Activated T-cell treated with anti-CD3 and anti-CD28 coated beads for 1 hour (primary cell): ENCODE measurements at places on chromosomes 4 and X.

DNA sequence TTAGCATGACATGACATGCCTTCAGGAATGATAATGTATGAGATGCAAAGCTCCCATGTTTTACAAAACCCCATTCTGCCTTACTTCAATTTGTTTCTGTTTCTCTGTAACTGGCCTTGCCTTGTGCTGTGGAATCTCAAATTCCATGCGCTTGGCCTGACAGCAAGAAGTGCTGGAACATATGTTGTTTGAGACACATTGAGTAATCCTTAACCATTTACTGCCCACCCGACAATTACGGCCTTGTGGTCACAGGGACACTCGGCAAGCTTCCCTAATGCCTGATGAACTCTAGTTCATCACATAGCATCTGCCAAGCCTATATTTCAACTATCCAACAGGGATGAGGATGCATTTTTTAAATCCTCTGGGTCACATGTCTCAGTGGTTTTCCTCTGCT, 226.4 kb upstream of the CASK start:
- DNase-seq, result no peak

DNA sequence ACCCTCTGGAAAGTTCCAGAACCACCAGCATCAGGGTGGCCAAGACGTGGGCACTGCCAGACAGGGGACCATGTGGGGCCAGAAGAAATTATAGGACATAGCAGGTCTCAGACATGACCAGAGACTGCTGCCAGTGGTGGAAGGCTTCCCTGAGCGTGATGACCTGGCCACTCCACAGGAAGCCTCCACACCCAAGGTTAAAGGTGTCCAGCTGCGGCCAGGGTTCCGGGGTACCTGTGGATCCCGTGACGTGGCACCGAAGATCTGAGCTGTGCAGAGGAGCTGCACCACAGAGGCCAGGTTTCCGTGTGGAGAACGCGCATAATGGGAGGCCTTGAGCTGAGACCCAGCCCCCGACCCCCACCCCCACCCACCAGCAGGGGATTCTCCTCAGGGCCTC, 16.4 kb upstream of the CTBP1 start:
- DNase-seq, result no peak

GRCh38 chrX:46325312-46325877, 219.8 kb downstream of the ZNF674 start:
- peak; percentile 0 for DNase-seq

DNA sequence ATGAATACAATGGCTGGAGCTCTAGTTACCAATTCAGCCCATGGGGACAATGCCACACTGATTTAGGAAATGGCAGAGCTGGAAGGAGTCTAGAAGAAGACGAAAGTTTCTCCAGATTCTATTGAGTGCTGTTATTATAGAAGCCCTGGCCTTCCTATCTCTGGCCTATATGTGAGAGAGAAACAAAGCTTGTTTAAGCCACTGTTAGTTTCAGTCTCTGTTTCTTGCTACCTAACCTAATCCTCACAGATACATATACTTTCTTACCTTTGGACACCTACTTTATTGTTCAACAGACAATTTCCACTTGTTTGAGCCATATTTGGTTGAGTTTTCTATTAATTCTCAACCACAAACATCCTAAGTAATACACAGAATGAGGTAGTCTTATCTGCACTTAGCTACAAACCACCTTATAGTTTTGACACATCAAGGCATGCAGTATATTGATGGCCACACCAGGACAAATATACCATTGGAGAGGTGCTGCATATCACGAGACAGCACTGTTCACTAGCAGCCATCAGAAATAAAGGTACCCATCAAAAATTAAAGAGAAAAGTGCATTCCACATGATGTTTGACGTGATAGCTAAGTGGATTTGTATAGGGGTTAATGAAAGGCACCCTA, 190.2 kb downstream of the SMIM20 start:
- no peak for DNase-seq

- DNase-seq, result no peak
Measured at GRCh38 chr4:185033072-185033471, 14.8 kb downstream of the HELT start.

DNA sequence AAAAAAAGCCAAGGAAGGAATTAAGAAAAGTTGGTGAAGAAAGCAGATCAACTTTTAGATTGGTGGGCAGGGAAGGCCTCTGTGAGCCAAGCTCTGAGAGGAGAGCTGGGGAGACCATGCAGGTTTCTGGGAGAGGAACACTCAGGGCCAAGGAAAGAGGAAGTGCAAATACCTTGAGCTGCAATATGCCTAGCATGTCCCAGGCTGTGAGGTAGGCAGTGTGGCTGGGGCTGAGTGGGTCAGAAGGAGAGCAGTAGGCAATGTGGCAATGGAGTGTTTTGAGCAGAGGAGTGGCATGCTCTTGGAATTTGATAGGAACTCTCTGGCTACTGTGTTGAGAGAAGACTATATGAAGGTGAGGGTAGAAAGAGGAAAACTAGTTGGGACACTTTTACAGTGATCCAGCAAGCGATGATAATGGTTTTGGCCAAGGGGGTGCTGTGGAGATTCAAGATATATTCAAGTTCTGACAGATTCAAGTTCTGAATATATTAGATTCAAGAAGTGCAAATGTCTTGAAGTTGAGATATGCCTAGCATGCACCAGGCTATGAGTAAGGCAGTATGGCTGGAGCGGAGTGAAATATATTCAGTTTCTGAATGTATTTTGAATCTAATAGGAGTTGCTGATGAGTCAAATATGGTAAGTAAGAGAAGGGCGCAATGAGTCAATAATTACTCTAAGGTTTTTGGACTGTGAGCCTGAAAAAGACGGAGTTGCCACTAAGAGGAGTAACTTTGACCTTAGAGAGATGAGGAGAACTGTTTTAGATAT, 172.5 kb downstream of the CAMK2D start:
- no peak for DNase-seq

GRCh38 chrX:12390301-12390700, 252.0 kb downstream of the FRMPD4 start:
- DNase-seq, result no peak

DNA sequence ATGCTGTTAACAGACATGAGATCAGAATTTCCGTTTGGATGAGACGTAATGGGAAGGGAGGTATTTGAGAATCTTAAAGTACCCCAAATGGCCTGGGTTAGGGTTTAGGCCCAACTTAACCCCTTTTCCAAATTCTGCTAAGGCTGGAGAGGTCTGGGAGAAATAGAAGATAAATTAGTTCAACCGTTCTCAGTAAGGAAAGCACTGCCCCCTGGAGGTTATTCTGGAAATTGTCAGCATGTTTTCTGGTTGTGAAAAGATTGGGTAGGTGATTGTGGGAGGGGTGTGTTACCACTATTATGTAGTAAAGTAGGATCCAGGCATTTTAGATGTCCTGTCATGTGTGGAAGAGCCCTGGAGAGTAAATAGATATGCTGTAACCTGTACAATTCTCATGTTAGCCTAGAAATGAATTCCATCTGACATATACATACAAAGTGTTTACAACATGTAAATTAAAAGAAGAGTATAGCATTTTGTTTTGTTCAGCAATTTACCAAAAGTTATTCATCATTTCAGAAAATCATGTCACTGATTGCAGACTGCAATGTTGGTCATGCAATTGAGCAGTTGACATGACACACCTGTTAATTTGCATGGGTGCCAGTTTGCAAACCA, 26.8 kb upstream of the GRXCR1 start:
- peak; percentile 15 for DNase-seq

- DNase-seq, result no peak
Measured at GRCh38 chr4:4568806-4569427, 27.1 kb upstream of the STX18 start.

DNA sequence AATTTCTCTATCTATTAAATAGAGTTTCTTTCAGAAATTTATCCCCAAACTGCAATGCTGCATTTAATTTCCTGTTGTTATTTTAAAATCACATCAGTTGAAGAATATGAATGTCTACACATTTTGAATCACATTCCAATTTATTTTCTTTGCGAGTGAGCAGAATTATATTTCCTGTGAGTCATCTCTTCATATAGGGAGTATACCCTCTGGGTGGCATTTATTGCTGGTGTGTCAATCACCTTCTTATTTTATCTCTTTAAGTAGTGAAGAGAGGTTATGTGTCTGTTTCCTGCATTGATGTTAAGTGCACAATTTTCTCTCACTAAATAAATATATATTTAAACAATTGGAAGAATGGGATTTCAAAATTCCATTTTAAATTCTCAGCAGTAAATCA, 511.0 kb upstream of the ATOH1 start:
- DNase-seq, result no peak

DNA sequence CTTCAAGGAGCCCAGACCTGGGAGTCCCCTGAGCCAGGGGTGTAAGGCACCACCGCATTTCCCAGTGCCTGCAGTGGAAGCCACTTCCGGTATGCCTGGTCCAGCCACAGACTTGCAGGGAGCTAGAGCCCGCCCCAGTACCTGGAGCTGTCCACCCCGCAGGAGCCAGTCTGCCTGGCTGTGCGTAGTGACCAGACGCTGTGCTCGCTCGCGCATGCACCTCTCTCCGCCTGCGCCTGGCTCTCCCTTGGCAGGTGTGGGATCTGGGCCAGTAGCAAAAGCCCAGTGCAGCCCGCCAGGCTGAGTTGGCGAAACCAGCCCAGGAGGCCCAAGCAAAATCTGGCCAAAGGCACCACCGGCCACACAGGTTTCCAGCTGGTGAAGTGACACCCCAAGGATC, 973.7 kb upstream of the AGA start:
- no peak for DNase-seq

GRCh38 chr4:19566041-19566440, 685.7 kb upstream of the SLIT2 start:
- DNase-seq, result no peak

DNA sequence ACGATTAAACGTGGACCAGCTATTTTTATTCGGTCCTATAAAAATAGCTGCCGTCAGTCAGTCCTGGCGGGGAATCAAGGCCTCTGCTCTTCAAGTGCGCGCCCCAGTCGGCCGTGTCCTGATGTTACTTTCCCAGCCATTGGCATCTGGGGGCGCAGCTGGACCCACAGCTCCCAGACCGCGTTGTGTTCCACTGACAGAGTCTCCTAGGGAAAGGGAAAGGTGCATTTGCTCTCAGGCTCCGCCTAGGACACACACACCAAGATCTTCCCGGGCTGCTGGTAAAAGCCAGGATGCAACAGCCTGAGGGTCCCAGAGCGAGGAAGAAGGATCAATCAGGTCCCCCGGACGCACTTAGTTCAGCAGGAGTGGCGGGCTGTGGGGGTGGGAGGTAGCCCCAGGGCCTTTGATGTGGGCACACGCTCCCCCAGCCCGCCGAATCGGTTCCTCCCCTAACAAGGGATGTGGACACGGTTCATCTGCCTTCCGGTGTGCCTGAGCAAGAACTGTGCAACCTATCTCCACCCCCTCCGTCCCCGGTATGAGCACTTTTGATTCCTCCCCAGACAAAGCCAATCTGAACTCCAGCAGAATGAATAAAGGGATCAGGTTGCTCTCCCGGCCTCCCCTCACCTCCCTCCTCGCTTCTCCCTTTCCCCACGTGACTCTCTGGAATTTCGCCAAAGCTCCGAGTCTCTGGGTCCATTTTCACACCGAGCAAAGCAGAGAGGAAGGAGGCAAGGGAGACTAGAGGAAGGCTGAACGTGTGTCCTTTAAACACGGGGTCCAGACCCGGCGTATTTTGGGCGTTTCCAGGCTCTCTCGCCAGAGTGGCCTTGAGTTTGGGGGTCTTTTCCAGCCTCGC, 626 bp upstream of the FRAS1 start:
- DNase-seq, result no peak

DNA sequence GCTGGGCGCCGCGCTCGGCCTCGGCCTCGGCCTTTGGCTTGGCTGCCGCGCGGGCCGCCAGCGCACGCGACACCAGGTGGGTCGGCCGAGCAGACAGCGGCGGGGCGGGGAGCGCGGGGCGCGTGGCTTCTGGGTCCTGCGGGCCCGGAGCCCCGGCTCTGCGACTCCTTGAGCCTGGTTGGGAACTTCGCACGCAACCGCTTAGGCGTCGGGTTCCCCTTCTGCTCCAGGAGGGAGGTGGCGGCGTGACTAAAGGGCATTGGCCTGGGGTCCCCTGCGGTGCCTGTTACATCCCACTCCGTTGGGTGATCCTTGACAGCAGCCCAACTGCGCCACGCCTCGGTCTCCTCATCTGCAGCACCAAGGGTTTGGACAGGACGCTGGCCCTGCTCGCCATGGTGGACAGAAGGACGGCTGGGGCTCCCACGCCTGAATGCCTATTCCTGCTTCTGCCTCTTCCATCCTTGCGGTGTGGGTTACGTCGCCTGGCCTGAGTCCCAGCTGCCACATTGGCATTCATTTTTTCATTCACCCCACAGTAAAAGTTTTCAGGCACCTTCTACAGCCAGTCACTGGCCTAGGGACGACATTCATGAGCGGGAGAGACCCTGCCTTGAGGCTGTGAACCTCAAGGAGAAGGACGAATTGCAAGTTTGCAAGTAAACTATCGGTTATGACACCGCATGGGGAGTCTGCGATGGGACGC, 631 bp downstream of the EVC start:
- no peak for DNase-seq

DNA sequence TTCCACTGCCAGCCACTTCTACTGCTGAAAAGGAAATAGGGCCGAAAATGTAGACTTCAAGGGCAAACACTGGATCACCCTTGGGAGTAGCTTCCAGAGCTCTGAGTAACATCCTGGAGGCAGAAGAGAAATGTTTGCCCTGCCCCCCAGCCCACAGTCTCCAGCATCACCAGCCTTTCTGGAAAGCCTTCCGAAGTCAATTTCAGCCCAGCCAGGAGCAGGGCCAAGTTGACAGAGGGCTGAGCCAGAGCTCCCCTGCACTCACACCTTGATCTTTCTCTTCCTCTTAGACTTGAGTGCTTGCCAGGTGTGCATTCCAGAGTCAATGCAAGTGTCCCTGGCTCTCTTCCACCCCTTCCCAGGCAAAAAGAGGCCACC, 35.2 kb downstream of the SLC25A5 start:
- no peak for DNase-seq

- DNase-seq, result no peak
Measured at GRCh38 chr4:155552180-155552579, 114.5 kb upstream of the GUCY1A1 start.

DNA sequence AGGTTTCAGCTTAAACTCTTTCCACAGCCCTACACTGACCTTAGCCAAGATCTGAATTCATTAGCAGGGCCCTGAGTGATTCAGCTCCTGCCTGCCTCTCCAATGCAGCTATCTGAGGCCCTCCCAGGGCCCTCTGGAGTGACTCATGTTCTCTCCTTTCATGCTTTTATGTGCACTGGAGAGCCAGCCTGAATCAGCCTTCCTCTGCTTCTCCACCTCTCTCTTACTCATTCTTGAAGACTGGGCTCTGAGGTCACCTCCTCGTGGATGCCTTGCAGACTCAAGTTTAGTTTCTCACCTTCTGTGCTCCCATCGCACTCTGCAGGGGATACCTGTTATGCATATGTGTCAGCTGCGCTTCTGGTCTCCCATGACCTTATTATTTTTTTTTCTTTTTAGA, 3.1 kb upstream of the OCIAD2 start:
- DNase-seq, result no peak

DNA sequence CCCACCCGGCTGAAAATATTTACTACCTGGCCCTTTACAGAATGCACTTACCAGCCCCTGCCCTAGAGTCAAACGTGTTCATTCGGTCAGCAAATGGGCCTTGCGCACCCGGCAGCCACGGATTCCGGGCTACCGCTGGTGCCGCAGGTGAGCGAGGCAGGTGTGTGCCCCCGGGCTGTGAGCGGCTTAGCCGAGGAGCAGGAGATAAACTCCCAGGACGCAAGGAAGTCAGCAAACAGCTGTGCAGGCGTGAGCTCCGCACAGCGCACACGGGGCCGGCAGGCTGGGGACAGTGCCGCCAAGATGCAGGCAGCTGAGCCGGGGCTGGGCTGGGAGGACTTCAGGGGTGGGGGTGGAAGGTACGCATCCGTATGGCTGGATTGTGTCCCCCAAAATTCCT, 211.2 kb upstream of the PSAPL1 start:
- DNase-seq, result no peak

GRCh38 chrX:123685232-123685631, 47.6 kb downstream of the THOC2 start:
- no peak for DNase-seq
